Choroid plexus epithelial cell (primary cell): ENCODE measurements at places on chromosomes 5 and 9.

GRCh38 chr5:126234563-126235195 is 188.5 kb upstream of the GRAMD2B start:
- DNase-seq, result peak; percentile 66

GRCh38 chr9:80143899-80144298 is 572.1 kb downstream of the TLE4 start:
- DNase-seq, result no peak

DNA sequence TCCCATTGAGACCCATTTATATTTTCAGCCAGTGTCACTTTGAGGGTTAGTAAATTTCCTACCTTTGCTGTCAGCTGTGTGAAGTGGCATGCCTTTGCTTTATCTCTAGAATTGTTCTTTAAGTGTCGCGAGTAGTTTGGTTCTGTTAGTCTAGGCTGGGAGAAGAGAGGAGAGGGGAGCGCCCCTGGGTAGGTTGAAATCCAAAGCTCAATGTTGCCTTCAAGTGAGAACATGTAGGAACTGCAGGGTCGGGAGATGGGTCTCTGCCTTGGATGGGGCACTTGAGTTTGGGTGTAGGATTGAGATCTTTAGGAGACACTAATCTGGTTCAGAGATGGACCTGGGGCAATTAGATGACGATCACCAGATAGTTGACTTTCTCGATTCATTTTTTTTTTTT is 46.3 kb downstream of the STC2 start:
- peak; percentile 61 for DNase-seq

DNA sequence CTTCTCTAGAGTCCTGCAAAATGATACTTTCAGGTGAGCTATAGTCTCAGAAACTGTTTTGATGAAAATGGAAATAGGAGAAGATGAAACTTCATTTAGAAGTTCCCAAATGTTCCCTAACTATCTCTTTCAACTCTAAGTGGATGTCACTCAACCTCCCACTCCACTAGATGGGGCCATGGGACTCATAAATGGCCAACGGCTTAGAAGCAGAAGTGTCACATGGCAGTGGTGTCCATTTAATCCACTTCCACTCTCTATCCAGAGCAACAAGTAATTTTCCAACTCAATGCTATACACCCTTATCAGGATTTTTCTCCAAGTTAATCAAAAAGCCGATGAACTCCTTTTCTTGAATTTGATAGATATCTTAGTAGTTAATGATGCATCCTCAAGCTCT is 295.7 kb downstream of the EDIL3 start:
- peak; percentile 76 for DNase-seq

- peak; percentile 33 for DNase-seq
These were observed 138.5 kb downstream of the MPDZ start for GRCh38 chr9:13140843-13141592.
